ENCODE measurements at places on chromosomes 3 and 15.

GRCh38 chr3:42403737-42404136 lies 6.7 kb downstream of the LYZL4 start:
- no peak for DNase-seq

GRCh38 chr3:46296826-46297225 lies 54.6 kb downstream of the CCR3 start:
- DNase-seq = no peak

DNA sequence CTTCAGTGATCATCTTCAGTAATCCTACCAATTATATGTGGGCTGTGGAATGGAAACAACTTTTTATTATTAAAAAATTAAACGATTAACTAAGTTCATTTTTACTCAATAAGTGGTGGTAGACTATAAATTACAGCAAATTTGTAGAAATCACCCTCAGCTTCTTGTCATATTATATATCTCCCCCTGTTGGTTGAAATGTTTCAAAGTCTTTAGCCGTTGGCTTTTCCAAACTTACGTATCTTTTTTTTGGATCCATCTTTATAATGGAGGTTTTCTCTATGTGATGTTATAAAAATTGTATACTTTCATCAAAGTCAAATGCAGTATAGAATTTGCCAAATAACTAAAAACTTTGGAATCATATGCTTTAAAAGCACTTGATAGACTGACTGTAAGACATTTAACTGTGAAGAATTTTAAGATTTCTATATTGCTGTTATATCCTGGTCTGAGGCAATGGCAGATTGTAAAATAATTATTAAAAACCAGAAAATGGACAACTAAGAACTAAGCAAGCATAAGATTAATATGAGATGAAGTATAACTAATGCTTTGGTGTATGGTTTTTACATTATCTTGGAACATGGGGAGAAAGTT lies 44.7 kb downstream of the ATP11B start:
- DNase-seq = peak; percentile 42

DNA sequence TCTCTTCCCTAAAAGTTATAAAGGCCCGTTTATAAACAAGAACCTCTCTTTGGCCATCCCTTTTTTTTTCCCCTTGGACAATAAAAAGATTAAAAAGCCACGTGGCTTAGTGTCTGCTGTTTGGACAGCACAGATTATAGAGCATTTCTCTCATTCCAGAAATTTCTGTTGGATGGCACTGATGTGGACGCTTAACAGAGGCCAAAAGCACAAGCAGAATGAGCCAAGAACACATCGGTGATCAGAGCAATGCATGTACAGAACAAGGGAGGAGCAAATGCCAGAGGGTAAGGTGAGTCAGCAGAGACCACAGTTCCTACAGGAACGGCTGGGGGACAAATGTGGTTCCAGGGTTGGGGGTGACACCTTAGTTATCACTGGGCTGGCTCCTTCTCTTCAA lies 30.3 kb upstream of the CTNNB1 start:
- no peak for DNase-seq

GRCh38 chr3:103672346-103672745 lies 1237.5 kb downstream of the ZPLD1 start:
- DNase-seq = no peak

GRCh38 chr3:133895208-133896001 lies at the start of gene RAB6B:
TSS of gene RAB6B (minus strand) at chr3:133895882. CDS start at chr3:133895466, 416 bp downstream.
- DNase-seq = no peak

DNA sequence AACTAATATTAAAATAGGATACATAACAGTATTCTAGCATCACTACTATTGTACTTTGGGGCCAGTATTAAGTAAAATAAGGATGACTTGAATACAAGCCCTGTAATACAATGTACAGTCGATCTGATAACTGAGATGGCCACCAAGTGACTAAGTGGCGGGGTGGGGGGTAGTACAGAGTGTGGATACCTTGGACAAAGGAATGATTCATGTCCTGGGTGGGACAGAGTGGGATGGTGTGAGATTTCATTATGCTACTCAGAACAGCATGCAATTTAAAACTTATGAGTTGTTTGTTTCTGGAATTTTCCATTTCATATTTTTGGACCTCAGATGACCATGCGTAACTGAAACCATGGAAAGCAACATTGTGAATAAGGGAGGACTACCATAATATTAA lies 46.0 kb downstream of the SLC7A14 start:
- no peak for DNase-seq

DNA sequence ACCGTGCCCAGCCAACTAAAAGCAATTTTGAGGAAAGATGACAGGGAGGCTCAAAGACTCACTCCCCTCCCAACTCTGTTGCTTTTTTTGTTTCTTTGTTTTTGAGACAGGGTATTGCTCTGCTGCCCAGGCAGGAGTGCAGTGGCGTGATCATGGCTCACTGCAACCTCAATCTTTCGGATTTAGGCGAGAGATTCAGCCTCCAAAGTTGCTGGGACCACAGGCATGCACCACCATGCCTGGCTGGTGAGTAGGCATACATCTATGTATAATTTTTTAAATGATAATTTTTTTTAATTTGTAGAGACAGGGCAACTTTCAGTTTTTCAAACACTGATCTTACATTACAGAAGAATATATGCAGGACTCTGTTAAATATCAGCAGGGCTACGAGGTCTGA lies 15.8 kb upstream of the THUMPD3 start:
- DNase-seq = no peak

- peak; percentile 56 for DNase-seq
These were observed 53.2 kb downstream of the LHFPL4 start for GRCh38 chr3:9500108-9501050.
